ENCODE measurements at places on chromosomes 16 and 17.

- no peak for DNase-seq
Observed at GRCh38 chr16:58211846-58212245, 13.9 kb upstream of the CSNK2A2 start.

DNA sequence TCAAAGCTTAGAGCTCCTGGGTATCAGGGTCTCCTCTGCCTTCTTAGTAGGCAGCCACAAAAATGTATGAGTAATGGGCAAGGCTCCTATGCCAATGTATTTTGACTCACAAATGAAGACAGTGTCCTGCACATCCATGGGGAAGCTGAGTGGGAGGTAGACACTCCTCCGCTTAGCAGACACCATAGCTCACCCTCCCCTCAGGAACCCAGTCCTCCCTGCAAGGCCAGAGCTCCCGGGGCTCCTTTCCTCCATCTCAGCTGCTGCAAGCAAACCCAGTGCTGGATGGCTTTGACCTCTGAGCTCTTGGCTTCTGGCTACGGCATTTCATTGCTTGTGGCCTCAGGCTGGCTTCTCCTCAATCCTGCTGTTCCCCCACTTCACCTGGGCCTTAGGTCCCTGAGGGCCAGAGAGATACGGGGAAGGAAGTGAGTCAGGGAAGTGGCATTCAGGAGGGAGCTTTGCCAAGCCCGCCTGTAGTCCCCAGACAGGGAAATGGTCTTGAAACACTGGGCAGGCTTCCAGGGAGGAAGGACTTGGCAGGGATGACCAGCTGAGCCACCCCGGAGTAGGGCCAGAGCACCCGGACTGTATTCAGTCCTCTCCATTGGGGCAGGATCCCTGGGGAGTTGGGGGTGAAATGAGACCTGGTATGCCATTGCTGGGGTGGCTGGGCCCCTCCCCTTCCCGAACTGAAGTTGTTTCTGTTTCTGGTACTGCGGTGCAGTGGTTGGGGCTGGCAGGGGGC lies 4.5 kb downstream of the ABCC3 start:
- DNase-seq, result peak; percentile 97

- no peak for DNase-seq
Observed at GRCh38 chr17:8701221-8701620, 43.4 kb downstream of the CCDC42 start.

- no peak for DNase-seq
Observed at GRCh38 chr17:17134051-17134956, 71.8 kb downstream of the PLD6 start.

DNA sequence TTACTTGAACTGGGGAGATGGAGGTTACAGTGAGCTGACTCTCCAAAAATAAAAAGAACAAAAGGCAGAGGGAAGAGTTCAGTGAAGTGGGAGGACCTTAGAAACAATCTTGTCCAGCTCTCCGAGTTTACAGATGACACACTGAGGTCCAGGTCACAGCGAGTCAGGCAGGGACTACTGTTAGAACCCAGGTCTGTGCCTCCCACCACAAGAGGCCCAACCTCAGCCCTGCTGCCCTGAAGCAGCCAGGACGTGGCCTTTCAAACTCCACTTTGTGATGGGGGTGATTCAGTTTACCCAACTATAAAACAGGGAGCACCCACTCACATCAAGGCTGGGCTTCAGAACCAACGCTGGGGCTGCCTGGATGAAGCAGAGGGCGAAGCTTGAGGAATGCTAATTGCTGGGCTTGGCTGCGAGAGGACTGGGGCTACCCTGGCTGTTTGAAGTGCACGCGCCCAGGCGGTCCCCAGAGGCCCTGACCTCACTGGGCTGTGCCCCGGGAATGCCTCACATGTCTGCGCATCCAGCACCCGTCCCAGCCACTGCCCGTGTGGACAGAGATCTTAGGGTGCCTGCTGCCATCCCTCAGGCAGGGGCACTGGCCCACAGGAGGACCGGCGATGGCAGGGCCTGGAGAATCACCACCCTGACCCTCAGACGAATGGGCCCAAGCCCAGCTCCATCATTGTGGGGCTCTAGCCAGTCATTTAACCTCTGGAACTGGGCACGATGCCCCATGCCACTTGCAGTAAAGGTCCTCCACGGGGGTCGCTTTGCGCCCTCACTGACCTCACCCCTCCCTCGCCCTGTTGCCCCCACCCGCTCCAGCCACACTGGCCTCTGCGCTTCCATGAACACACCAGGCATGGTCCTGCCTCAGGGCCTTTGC lies 11.4 kb downstream of the SLC5A10 start:
- DNase-seq, result no peak

GRCh38 chr17:49557312-49558024 lies 18.2 kb upstream of the NXPH3 start:
- DNase-seq, result peak; percentile 51
